Right ventricle myocardium inferior (tissue), 1 donor: ENCODE measurements at places on chromosomes 6 and 20.
A peak's percentile ranks its signal among the peaks of the same experiment; 100 is the strongest.

DNA sequence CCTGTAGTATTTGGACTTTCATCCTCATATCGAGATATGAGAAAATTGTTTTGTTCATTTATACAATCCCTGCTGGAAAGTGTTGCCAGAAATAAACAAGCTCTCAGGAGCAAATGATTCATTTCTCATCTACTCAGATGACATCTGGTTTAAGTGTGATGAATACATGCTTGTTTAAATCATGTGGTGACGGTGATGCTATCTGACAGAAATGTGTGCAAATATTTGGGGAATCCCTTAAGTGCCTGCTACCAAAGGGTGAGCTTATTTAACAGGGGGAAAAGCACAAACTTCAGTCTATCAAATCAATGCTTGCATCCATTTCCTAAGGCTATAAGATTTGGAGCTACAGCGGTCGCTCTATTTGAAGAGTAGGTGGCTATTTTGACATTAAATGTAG lies 368.3 kb upstream of the SASH1 start:
- DNase-seq = no peak

DNA sequence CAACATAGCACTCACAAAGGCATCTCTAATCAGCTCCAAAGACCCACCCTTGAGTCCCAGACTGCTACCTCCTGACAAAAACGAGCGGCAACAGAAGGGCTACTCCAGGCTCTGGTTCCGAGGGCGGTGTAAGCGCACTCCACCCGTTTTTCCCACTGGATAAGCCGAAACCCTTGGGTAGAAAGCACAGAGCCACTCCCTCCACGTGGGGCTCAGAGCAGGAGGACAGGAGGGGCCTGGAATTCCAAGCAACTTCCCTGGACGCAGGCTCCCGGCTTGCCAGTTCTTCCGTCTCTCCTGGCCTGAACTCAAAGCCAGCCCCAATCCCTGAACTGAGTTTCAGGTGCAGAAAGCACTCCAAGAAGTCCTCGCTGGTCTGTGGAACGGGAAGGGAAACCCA lies 7.4 kb downstream of the GMEB2 start:
- DNase-seq = no peak

DNA sequence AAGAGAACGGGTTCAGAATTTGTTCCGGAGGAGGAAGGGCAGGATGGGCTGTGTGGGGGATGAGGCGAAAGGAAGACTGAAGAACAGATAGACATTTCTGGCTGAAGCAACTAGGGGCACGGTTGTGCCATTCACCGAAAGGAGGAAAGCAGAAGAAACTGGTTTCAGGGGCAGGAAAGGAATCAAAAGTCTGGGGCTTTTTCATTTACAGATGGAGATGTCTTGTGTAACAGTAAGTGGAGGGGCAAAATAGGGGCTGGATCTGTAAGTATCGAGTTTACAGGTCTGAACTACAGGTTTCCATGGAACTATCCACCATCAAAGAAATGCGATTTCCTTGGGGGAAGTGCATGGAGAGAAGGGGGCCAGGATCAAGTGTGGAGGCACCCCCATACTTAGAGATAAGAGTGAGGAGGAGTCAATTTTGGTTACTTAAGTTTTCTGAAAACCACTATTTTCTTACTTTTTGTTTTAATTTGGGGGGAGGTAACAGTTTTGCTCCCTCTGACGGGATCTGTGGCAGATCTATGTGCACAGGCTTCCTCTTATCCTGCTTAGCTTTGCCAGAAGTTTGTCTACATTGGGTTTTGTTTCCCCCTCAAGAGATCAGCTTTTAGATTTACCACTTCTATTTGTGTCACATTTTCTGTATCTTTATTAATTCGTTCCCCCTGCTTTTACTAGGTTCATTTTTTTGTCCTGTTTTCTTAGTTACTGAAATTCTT lies 120.1 kb downstream of the SLC23A2 start:
- DNase-seq = no peak

- no peak for DNase-seq
These were observed 83.4 kb downstream of the TXNDC5 start for GRCh38 chr6:7827142-7827541.

DNA sequence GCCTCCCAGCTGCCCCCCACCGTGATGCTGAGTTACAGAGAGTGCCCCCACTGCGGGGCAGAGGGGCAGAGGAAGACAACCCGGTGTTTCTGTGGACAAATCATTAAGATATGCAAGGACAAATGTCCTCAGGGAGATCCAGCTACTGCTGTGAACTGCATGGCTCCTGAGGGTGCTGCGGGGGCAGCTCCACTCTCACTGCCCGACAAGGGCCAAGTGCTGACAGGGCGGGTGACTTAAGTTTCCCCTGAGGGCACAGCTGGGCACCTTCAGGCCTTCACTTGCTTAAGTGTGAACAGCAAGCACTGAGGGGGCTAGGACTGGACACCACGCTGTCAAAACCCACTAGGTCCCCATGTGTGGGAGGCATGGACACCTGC lies 26.2 kb upstream of the TCFL5 start:
- DNase-seq = no peak

- DNase-seq = no peak
These were observed 7.1 kb upstream of the ABHD16B start for GRCh38 chr20:63854069-63854765.

DNA sequence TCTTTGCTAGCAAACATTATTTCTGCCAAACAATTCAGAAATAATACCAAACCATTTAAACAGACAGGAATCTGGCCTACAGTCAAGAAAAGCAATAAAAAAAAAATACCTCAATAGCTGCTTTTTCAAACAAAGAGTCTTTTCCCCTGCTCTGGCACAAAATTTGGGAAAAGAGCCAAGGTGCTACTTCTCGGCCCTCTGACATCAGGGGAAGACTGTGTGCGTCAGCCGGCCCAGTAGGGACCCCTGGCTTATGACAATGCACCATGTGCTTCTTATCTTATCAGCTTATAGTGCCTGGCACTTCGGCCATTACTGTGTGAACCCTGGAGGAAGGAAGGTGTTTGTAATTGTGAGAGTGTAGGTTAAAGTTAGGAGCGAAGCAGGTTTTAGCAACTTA lies 89.4 kb downstream of the PDE10A start:
- no peak for DNase-seq

GRCh38 chr6:34570066-34570833 lies 14.1 kb upstream of the SPDEF start:
- no peak for DNase-seq

GRCh38 chr6:27894839-27895762 lies 17.1 kb downstream of the OR2B2 start:
- no peak for DNase-seq

- DNase-seq = no peak
These were observed 16.2 kb downstream of the METTL24 start for GRCh38 chr6:110341663-110342596.

GRCh38 chr6:155521719-155522118 lies 66.1 kb upstream of the NOX3 start:
- no peak for DNase-seq

GRCh38 chr6:119171088-119171841 lies 92.8 kb upstream of the FAM184A start:
- no peak for DNase-seq

DNA sequence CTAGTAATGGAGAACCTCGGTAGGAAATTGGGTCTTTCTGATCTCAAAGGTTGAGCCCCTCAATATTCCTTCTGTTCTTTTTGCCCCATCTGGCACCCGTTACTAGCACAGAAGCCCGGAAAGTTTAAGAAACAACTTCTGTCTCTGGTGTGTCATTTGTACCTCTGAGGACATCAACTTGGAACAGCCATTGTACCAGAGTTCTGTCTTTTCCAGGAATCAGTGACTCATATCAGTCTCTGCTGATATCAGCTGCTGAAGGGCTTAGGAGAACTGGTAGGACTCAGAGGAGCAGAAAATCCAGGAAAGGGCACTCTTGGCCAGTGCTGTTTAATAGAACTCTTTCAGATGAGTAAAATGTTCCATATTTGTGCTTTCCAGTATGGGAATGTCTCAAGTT lies 78.3 kb upstream of the CHD6 start:
- DNase-seq = no peak

- DNase-seq = no peak
These were observed 67.4 kb downstream of the ALDH8A1 start for GRCh38 chr6:134882426-134883038.

DNA sequence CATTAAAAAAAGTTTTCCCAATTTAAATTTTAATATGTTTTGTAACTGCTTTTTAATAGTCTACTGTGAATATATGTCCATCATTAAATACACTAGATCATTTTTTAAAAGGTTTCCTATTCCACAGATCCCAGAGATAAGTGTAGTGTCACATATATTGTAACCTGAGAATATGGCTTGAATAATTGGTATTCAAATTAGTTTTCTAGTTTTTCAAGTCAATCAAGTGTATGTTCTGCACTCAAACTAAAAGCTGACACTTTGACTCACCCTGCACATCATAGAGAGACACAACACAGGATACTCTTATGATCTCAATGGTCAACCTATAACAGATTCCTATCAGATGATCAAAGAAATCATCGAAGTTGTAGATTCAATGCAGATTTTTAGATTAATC lies 49.1 kb downstream of the ZHX3 start:
- no peak for DNase-seq

GRCh38 chr6:82264824-82265223 lies 17.3 kb upstream of the IBTK start:
- no peak for DNase-seq

DNA sequence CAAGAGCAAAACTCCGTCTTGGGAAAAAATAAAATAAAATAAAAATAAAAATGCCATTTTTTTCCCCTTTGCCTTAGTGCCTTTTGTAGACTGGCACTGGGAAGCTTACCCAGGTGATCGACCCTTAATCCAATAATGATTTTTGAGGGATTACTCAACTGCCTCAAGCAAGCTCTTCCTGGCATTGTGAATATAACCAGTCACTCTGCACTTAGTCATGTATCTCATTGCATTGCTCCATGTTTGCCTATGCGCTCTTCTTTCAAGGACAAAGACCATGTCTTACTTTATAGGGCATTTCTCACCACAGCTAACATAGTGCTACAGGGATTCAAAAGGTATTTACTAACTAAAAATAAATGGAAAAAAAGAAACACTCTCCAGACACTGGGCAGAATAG lies 13.0 kb downstream of the GFOD1 start:
- DNase-seq = no peak

GRCh38 chr6:20162515-20162914 lies 49.8 kb downstream of the MBOAT1 start:
- DNase-seq = no peak

- peak; percentile 58 for DNase-seq
These were observed 1830.0 kb upstream of the DEFB115 start for GRCh38 chr20:29427201-29428060.

GRCh38 chr6:21332660-21333059 lies 260.9 kb upstream of the SOX4 start:
- DNase-seq = no peak

GRCh38 chr6:56160489-56160888 lies 86.9 kb downstream of the COL21A1 start:
- DNase-seq = no peak

DNA sequence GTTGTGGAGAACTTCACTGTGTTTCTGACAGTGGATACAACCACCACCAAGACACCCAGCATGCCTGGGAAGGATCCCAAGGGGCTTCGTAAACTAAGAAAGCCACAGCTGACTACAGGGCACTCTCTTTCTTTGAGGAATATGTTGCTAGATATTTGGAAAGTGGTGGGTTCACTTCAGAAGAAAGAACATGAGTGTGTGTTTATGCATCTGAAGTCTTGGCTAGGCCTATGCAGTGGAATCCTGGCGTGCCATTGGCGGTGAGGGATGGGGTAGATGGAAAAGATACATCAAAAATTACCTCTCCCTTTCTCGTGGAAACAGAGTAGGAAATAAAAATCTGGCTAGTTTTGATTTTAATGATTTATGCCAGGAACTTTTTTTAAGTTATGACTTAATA lies 187.7 kb downstream of the PDE7B start:
- no peak for DNase-seq

- no peak for DNase-seq
These were observed 44.9 kb upstream of the TMEM181 start for GRCh38 chr6:158514991-158515390.

DNA sequence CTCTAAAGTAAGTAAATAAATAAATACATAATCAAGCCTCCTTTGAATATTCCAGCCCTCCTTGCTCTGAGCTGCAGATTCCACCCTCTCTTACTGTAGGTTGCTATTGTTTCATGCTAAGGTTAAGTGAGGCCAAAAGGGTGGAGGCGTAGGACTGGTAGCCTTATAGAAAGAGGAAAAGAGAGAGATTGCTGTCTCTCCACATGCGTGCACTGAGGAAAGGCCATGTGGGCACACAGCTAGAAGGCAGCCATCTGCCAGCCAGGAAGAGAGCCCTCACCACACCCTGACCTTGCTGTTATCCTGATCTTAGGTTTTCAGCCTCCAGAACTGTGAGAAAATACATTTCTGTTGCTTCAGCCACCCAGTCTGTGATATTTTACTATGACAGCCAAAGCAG lies 87.4 kb upstream of the SHLD1 start:
- DNase-seq = no peak

DNA sequence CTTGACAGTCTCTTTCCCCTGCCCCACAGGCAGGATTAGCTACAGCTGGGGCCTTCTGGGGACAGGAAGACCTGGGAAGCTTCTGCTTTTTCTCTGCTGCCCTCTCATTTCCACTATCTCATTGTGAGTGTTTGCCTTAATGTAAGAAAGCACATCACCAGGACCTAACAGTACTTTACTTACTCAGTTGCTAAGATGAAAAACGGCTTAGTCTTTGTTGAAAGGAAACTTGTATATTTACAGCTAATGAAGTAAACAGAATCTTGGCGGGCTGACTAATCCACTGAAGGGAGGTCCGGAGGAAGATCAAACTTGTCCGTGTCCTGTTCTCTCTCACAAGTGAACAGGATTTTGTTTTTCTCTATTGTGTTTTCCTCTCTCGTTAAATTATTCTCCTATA lies 128.6 kb downstream of the SOD2 start:
- no peak for DNase-seq

GRCh38 chr6:100454551-100455229 lies 10.0 kb downstream of the SIM1 start:
- no peak for DNase-seq

DNA sequence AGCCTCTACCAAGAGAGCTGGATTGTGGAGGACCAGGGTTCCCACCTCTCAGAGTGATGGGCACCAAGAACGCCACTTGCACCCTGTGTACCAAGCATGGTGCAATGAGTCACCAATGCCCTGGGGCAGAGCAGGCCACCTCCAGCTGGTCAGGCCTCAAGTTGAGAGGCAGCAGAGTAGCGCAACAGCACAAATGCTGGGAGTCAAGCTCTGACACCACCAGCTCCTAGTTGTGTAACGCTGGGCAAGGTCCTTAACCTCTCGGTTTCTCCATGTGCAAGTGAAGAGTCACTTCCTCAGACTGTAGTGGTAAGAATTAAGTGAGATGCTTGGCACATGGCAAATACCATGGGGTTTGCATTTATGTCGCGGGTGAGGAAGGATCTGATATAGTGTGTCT lies 25.6 kb downstream of the GFOD1 start:
- no peak for DNase-seq
